Stimulated activated CD8-positive, alpha-beta memory T cell treated with anti-CD3 and anti-CD28 coated beads, Interleukin-4, amount 100 ng/mL, for 1 hour (primary cell): ENCODE measurements at places on chromosomes 2 and 18.

DNA sequence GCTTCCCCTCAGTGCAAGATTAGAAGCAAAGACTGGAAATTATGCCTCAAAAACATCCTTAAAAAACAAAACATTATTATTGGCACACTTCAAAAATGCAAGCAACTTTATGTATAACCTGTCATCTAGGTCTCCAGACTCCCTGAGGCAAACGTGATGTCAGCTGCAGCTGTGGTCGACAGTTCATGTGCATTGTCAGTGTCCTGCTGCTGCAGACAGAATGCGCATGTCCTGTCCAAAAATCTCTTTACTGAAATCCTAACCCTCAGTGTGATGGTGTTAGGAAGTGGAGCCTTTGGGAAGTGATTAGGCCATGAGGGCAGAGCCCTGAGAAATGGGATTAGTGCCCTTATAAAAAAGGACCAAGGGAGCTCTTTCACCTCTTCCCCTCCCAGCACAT is 126.9 kb downstream of the CYRIA start:
- no peak for DNase-seq

DNA sequence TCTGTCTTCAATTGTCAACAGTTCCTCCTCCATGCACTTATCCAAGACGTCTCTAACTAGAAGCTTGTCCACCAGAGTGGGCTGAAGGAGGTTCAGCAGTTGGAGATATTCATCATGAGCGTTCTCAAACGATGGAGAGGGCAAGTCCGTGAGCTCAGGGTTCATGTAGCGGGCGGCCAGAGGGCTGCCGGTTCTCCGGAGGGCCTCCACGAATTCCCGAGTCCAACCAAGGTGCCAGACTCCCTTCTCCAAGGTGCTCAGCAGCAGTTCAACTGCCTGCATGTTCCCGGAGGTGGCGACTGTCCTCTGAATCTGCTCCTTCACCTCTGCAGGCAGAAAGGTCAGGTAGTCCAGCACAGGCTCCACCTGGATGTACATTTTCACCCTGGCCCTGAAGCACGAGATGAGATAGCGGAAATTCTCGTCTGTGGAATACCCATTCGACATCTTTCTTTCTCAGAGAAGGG is 590 bp downstream of the IFIH1 start:
- no peak for DNase-seq

- DNase-seq = no peak
Observed at GRCh38 chr2:143344780-143345179, 215.6 kb downstream of the ARHGAP15 start.

GRCh38 chr2:109226622-109227021 is 97.6 kb downstream of the SH3RF3 start:
- DNase-seq = no peak

GRCh38 chr2:190856985-190857384 is 23.6 kb upstream of the GLS start:
- DNase-seq = no peak

GRCh38 chr2:167689444-167689843 is 558.0 kb downstream of the STK39 start:
- no peak for DNase-seq

- no peak for DNase-seq
Observed at GRCh38 chr2:28345619-28346018, 47.0 kb upstream of the FOSL2 start.

GRCh38 chr2:96823198-96823597 is 7.1 kb downstream of the CNNM3 start:
- DNase-seq = no peak

DNA sequence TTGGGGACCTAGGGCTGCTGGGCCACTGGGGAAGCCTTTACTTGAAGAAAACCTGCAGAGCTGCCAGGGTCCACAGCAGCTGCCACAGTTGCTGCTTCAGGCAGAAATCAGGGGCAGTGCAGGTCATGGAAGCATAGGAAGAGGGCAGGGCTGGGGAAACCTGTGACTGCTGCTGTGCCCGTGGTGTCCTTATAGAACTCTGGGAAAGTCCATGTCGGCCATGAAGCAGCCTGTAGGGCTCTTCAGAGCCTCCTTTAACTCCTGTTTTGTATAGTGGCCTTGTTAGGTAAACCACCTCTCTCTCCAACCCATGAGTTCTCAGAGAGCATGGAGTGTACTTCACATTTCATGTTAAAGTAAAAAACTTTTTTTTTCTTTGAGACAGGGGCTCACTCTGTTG is 62.1 kb downstream of the SMAD4 start:
- no peak for DNase-seq

DNA sequence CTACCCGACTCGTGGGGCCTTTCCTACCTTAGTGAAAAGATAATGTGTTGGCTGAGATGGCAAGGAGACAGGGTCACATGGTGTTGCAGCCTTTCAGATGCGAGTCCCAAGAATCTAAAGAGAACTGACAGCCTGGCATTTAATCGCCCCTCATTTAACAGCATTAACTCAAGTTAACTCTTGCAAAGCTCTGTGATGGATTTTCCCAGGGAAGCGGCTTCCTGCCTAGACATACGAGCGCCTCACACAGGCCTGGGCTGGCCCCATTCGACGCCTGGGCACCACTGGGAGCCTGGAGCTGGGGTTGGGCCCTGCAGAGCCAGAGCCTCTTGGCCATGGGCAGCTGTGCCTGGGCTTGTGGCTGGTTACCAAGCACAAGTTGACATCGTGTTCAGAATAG is 140.8 kb downstream of the SEPTIN10 start:
- DNase-seq = no peak

GRCh38 chr2:47404356-47404755 is 1.4 kb downstream of the MSH2 start:
- no peak for DNase-seq

DNA sequence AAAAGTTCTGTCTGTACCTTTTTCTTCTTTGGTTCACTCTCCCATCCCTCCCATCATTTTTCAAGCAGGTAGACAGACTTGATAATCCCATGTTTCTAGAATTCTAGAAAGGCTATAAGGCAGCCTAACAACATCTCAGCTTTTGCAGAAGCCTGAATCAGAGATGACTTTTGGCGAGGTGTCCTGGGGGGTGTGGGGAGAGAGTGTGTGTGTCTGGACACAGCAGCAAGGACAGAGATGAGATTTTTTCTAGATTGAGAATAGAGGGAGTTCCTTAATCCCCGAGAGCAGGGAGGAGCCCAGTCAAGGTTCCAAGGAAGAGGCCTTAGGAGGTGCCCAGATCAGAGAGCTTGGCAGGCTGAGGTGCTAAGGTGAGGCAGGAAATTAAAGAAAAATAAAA is 22.0 kb upstream of the LAPTM4A start:
- DNase-seq = no peak
